Activated CD8-positive, alpha-beta memory T cell treated with anti-CD3 and anti-CD28 coated beads for 1 hour (primary cell): ENCODE measurements at places on chromosomes 3 and 15.

DNA sequence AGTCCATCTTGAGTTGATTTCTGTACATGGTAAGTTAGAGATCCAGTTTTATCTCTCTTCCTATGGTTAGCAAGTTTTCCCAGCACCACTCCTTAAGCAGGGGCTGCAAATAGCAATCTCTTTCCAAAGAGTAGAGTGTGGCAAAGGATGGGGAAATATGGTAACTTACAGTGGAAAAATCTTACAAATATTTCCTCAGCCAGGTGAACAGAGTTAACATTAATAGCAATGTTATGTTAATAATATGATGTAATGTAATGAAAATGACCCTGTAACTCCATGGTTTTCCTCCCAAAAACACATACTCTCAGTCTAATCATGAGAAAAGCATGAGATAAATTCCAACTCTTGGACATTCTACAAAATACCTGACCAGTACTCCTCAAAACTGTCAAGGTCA, 30.4 kb downstream of the FSIP1 start:
- no peak for DNase-seq

- no peak for DNase-seq
Observed at GRCh38 chr15:29470311-29470710, 200.7 kb upstream of the NSMCE3 start.

GRCh38 chr3:158314426-158315357, 204.8 kb downstream of the RSRC1 start:
- DNase-seq = no peak

DNA sequence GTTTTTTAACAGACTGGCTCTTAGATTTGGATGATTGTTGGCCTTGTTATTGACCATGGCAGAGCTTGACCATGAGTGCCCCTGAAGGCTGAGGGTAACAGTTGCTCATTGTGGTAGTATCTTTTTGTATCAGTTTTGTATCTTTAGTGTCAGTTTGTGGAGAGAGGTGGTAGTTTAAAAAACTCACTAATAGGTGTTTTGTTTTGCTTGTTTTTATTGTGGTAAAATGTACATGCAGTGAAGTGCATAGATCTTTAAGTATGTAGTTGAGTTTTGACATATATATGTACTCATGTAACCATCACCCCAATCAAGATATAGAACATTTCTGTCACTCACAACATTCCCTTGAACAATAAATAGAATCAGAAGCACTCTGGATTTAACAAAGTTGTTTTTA, 9.8 kb downstream of the GMPS start:
- DNase-seq = no peak

DNA sequence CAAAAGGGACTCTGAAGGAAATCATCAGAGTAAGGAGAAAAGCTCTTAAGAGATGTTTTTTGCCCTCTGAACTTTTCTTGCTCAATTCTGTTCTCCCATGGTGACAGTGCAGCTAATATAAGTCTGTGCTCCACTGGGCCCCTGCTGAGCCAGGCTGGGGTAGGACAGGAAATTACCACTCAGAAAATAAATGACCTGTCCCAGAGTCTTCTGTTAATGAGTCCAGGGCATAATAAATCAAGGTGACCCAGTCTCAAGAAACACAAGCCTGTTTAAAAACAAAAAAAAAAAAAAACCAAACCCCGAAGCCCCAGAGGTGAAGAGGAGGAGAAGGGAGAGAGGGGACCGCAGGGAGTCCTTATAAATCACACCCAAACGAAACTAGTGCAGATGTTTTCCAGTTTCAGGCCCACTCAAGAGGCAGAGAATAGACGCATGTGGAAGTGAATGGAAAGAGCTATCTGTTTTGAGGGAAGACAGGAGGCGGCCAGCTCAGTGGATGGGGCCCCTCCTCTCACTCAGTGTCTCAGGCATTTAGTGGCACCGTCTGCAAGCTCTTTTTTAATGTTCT, 59.8 kb upstream of the BOC start:
- no peak for DNase-seq

DNA sequence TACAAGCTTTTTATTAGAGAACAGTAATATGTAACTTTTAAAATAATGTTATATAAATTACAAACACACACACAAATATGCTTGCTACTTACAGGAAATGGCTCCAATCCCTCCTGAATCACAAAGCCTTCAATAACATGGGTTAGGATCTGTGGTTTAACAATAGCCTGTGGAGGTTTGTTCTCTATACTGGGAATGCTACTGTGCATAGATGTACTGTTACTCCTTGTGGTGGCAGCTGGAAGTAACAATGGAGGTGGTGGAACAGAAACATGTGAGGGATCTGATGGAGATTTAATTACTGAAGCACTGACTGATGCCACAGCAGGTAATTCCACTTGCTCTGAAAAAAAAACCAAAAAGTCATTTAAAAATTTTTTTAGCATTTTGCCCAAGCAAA, 64.4 kb downstream of the PHC3 start:
- no peak for DNase-seq
